ENCODE measurements at places on chromosomes 1 and 21.

GRCh38 chr21:31156169-31156568 lies 117.9 kb upstream of the KRTAP19-8 start:
- no peak for DNase-seq

GRCh38 chr1:12416101-12416500 lies 186.3 kb downstream of the VPS13D start:
- no peak for DNase-seq

- no peak for DNase-seq
Measured at GRCh38 chr1:211183747-211184313, 49.9 kb upstream of the KCNH1 start.

DNA sequence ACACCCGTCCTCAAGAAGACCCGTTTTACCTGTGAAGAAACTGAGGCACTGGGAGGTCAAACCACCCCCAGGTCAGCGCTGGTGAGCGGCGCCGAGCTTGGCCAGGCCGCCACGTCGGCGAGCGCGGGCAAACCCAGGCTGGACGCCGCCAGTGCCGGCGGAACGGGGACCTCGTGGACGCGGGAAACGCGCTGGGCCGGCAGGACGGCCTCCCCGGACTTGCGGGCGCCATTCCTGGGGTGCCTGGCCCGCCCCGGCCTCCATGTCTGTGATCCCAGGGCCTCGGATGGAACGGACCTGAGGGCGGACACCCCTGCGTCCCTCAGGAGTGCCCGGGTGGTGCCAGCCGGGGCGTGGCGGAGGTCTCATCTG lies 764 bp upstream of the SUMO3 start:
- no peak for DNase-seq

- no peak for DNase-seq
Measured at GRCh38 chr21:36946949-36947356, 19.5 kb downstream of the HLCS start.

- DNase-seq: no peak
Measured at GRCh38 chr1:25927521-25928265, 21.5 kb upstream of the STMN1 start.

DNA sequence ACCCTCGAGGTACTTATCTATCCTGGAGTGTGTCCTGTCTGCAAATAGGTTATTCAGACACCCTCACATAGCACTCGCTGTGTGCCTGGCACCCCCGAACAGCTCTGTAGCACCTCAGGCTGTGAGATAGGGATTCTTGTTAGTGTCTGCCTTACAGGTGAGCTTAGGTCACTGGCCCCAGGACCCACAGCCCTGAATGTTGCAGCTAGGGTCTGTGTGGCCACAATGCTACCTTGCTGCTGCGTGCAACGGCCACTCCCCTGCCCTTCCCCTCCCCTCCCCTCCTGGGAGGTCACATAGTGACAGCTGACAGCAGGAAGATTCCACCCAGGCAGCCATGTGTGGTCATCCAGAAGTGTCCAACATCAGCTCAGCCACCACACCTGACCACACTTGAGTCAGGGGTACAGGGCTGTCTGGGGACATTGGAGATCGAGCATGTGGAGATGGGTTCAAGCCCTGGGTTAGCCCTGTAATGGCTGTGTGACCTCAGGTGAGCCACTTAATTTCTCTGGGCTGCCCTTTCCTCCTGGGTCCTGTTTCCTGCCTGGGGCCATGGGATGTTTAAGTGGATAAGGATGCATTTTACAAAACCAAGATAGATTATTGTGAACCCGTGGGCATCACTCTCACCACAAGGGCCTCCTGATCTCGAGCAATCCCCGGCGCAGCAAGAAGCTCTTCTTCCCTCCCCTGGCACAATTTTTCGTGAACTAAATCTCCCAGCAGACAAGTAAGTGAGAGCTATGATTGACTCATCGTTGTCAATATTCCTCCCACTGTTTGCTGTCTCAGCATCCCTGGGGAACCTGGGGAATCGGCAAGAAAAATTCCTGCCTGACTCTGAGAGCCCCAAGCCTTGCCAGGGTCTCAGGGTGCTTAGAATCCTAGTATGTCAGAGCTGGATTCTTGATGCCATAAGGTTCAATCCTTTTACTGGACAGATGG lies 208.7 kb downstream of the PTPRU start:
- no peak for DNase-seq

DNA sequence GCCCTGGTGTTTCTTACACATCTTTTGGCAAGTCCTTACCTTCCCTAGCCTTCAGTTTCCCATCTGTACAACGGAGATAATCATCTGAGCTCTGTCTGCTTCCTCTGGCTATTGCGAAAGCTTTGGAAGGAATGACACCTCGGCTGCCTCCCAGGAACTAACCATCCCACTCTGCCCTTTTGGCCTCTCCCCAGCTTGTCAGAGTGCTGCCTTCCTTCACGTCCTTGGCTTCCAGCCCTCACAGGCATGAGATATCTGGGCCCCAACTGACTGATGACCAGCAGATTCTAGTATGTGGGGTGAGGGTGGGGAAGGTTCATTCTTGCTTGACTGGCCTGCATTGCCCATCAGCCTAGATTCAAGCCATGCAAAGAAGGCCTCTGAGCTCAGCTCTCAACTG lies 253.1 kb upstream of the FGGY start:
- DNase-seq: no peak

DNA sequence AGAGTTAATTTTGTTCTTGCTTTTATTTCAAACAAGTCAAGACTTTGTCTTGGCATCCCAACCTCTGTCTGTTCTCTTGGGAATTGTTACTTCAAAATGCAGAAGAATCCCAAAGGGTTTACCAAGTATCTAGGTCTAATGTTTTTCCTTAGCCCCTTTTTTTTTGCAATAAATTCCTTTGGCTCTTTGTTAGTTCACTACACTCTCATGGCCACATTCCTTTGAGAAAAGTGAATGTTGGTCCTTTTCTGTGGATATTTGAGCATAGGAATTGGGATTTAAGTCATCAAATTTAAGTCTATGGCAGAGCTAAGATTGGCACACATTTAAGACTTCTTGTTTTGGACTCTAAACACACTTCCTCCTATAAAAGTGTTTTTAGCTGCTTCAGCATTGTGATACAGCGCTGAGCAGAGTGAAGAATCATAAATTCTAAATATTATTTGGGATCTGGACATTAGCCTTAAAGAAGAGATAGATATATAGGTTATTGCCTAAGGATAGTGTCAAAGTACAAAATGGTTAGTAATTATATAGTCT lies 1.9 kb downstream of the BTF3L4 start:
- no peak for DNase-seq

DNA sequence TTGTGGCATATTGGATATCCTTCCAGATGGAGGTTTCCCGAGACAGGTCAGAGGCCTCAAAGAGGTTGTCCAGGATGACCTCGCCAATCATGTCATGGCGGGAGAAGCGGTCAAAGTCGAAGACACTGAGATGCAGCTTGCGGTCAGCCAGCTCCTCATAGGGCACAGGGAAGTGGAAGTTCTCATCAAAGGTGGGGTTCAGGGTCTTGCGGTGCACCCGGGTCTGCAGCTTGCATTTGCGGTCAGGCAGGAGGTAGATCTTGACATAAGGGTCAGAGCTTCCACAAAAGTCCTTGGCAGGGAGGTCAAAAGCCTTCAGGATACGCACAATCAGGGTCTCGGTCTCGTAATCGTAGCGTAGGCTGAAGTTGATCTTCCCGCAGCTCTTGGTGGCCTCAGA lies 16.2 kb downstream of the SYT6 start:
- no peak for DNase-seq

DNA sequence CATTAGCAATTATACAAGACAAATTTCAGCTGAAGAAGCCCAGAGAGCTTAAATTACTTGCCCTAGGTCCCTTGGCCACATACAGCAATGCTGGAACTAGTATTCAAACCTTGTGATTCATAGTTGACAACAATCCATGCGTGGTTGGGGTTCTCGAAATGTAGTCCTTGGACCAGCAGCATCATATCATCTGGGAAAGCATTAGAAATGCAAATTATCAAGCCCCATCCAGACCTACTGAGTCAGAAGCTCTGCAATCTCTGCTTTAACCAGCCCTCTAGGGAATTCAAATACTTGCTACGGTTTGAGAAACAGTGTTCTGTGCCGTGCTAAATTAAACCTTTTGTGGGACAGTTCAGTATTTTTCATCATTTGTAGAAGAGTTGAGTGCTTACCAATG lies 65.1 kb downstream of the CLIC6 start:
- no peak for DNase-seq

DNA sequence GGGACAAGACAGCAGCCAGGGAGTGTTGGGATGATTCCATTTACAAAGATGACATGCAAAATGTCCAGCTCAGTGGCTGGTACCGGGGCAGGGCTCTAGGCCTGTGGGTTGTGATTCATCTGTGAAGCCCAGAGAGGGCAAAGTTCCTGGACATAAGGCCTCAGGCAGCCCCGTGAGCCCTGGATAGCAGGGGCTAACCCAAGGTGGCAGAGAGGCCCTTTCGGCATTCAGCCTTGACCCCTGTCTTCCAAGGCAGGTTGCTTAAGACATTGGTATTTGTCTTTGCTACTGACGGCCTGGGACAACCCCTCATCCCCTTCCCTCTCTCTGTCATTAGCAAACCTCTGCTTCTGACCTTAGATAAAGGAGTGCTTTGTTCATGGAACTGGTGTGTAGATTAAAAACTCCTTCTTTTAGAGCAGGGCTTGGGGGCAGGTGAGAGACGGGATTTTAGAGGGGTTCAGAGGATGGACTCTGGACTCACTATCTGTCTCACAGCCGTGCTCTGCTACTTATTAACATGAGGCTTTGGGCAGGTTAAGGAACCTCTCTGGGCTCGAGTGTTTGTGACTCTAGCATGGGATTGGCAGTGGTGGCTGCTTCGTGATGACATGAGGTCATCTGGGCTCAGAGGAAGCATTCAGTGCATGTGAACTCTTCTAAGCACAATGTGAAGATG lies 36.3 kb downstream of the TMEM51 start:
- no peak for DNase-seq

DNA sequence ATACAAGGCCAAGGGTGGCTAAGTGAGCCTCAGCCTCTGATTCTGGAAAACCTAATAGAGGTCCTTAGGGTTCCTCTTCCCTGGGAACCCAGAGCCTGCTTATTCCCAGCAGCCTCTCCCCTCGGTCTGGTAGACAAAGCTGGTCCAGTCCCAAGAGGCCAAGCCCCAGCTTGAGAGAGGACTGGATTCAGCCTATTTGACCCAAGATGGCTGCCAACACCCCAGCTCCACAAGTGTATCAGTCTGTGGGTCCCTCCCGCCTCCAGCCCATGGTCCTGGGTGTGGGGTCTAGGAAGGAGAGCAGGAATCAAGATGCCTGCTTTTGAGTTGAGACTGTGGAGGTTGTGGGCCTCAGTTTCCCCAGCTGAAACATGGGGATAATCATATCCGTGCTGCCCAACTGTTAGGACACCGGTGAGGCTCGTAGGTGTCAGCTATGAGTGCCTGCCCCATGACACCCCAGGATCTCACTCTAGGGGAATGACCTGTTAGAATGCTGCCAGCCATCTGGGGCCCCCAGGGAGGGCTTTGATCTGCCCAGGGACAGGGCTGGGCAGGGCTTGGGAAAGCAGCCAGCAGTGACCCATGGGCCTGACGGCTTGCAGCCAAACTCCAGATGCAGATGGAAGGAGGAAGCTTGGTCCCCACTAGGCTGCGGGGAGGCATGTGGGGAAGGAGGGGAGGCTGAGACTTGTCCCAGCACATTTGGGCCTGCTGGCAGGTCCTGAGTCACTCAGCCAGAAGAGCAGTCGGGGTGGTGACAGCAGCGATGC lies 45.4 kb downstream of the NUAK2 start:
- DNase-seq: no peak

GRCh38 chr1:168497376-168497950 lies 46.3 kb downstream of the XCL2 start:
- DNase-seq: no peak

- DNase-seq: no peak
Measured at GRCh38 chr1:210800301-210800700, 333.6 kb downstream of the KCNH1 start.

DNA sequence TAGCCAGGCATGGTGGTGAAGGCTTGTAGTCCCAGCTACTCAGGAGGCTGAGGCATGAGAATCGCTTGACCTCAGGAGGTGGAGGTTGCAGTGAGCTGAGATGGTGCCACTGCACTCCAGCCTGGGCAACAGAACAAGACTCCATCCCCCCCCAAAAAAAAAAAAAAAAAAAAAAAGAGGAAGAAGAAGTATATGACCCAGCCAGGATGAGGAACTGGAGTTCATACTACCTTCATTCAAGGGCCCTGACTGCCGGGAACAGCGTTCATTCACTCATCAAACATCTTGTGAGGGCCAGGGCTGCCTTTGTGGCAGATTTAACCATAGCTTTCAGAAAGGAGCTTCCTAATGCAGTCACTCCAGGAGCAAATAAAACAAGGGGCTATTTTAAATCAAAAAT lies 127.6 kb downstream of the MRPS6 start:
- no peak for DNase-seq

DNA sequence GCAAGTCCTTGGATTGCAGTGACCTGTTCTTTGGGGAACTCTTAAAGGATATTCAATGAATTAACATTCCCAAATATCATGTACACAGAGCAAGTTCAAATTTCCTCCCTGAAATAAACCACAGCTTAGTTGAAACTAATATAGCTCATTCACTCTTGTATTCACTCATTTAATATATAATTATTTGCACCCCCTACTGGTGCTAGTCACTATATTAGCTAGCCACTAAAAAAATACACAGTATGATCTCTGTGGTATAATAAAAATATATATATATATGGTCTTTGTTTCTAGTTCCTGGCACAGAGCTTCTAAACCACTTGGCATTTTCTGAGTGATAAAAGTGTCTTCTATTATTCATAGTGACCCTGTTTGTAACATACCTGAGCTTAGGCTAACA lies 177.3 kb upstream of the LYPLAL1 start:
- no peak for DNase-seq
